M059J (cell line): ENCODE measurements at places on chromosomes 2 and 18. TPM values are rescaled to one million over a fixed set of nuclear protein-coding genes. Genes with fewer than 3 reads are reported as not detected.

Gene FN1
- 610 and 990 TPM in 2 replicates for total RNA-seq

Gene SEPTIN10
- total RNA-seq, result 47.0 and 74.5 TPM in 2 replicates

- no peak for DNase-seq
Measured at GRCh38 chr2:102028470-102028869, 36.7 kb downstream of the IL1R2 start.

- DNase-seq, result peak; percentile 23
Measured at GRCh38 chr2:44560941-44561340, 199.2 kb downstream of the CAMKMT start.

DNA sequence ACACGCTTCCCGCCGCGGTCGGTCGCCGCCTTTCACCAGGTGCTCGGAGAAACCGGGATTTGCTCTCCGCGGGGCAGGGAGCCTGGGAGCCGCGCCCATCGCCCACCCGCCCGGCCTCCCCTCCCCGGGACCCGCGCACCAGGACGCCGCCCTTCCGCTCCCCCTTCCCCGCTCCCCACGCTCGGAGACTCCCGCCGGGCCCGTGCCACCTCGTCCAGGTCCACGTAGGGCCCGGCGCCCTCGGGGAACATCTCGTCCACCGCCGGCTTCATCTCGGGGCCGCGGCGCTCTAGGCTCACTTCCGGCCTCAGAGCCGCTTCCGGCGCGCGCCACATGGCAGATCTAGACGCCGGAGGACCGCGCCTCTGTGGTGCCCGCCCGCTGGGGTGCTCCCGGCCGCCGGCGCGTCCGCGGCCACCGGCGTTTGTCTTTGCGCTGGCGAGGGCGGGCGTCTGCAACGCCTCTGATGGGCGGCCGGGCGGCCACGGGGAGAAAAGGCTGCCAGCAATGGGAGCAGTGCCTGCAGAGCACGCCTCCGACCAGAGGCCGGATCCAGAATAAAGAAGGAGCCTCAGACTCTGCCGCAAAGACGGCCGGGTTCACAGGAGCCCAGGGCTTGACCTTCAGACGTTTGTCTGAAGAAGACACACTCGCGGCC, at the start of gene COPS9:
TSS of gene COPS9 (minus strand) at position 293 of the 658 bp plus-strand sequence. CDS start at position 272, 21 bp downstream.
- DNase-seq, result peak; percentile 74

DNA sequence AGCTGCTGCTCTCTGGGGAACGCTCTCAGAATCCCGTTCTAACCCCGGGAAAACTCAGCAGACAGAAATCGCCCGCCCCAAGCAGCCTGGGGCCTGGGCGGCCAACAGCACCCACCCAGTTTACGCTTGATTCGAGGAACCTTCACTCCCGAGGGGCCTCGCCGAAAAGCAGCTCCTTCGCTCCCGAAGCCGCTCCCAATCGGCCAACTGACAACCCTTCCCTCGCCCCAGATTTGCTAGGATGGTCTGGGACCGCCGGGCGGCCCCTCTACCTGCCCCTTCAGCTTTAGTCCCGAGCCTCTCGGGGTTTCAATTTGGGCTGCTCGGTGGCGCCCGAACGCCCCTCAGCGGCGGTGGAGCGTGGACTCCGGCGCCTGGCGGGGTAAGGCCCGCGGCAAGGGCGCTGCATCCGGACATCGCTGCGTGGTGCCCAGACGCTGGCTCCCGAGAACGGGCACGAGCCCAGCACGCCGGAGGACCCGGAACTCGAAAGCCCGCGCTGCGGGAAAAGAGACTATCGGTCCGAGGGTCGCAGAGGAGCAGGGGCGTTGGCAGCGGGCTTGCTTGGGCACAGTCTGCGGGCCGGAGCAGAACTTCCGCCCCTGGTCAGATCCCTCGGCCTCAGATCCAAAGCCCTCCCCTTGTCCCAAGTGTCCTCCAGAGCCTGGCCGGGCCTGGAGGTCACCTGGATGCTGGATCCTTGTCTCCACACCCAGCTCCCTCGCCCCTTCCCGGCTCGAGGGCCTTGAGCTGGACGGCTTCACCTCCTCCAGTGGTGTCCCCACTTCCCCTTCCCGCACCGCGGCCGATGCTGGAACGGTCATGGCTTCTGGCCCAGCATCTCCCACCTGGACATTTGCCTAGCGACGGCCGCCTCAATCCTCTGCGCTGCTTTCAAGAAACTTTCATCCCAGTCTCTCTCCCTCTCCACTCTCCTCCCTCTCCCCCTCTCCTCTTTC, 3.0 kb upstream of the OTX1 start:
- DNase-seq, result peak; percentile 45

- DNase-seq, result no peak
Measured at GRCh38 chr2:233758141-233758540, 1.9 kb upstream of the UGT1A1 start.

- DNase-seq, result no peak
Measured at GRCh38 chr2:217866457-217866856, 136.3 kb downstream of the TNS1 start.
